ENCODE measurements at places on chromosomes 6 and 20.

- no peak for DNase-seq
Measured at GRCh38 chr6:40293460-40294185, 293.5 kb downstream of the LRFN2 start.

DNA sequence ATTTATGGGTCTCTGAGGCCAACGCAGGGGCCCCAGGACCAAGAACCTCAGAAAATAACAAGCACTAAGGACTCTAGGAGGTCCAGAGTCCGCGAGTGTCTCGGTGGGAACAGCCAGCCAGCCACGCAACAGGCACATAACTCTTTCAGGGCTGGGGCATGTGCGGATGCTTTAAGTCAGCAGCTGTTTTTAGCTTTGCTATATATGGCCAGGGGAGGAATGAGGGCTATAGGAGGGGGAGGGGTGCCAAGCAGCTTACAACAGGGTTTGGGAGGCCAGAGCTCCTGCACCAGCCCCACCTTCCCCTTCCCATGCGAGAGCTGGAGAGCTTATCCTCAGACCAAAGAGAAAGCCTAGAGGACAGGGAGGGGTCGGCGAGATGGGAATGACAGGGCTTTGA is 6.2 kb downstream of the JPH2 start:
- no peak for DNase-seq

DNA sequence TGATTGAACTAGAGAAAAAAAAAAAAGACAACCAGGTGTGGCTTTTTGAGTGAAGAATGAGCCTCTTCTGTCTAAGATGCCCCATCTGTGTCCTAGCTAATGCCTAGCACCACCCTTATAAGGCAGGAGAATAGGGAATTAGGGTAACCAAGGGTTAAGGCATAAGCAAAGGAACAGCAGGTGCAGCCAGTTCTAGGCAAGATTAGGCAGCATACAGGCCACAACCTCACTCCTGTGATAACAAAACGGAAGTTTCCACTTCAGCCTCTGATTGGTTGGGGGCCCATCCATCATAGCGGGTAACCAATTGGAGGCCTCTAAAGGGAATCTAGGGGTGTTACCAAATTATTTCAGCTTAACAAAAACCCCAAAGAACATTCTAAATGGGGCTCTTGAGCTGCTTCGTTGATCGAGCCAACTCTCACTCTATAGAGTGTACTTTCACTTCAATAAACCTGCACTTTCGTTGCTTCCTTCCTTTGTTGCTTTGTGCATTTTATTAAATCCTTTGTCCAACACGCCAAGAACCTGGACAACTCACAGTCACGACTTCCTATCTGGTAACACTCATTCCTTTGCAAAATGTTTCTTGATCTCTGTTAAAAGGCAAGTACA is 61.9 kb upstream of the TAGAP start:
- peak; percentile 93 for DNase-seq

GRCh38 chr20:43878776-43879175 is 35.9 kb upstream of the TOX2 start:
- no peak for DNase-seq

GRCh38 chr6:16064671-16065072 is 64.2 kb upstream of the MYLIP start:
- DNase-seq = no peak

- DNase-seq = no peak
Measured at GRCh38 chr6:33894438-33894837, 90.6 kb upstream of the MLN start.

DNA sequence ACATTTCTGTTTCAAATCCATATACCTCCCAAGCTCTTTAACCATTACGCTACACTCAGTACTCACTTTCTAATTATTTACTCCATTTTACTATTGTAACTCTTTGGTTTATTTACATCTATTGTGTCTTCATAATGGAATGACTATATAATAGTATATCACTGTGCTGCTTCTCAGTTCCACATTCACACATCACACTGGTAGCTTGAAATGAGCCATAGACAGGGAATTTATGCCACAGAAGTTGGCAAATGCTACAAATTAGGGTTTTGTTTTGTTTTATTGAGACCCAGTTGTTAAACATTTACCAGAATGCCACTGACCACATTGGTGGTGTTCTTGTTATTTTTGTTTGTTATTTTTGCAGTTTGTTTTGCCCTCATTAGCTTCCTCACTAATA is 213.9 kb downstream of the KCNQ5 start:
- no peak for DNase-seq

DNA sequence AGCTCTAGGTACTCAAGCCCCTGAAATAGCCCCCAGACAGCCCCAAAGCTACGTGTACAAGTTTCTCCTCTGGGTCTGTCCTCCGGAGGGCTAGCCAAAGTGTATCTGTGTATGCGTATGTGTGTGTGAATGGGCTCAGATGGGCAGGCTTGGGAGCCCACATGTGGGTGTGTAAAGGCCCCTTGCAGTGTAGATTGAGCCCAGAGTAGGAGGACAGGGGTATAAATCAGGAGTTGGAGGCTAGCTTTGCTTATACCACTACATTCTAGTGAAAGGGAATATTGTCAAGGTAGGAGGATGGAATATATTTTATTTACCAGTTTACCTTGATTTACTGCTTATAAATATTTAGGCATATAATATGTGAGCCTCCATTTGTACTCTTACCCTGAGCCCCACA is 9.0 kb upstream of the MAP3K7 start:
- DNase-seq = no peak

- no peak for DNase-seq
Measured at GRCh38 chr6:4153514-4153985, 18.2 kb upstream of the ECI2 start.

GRCh38 chr6:125888989-125889656 is 67.4 kb upstream of the HINT3 start:
- no peak for DNase-seq

DNA sequence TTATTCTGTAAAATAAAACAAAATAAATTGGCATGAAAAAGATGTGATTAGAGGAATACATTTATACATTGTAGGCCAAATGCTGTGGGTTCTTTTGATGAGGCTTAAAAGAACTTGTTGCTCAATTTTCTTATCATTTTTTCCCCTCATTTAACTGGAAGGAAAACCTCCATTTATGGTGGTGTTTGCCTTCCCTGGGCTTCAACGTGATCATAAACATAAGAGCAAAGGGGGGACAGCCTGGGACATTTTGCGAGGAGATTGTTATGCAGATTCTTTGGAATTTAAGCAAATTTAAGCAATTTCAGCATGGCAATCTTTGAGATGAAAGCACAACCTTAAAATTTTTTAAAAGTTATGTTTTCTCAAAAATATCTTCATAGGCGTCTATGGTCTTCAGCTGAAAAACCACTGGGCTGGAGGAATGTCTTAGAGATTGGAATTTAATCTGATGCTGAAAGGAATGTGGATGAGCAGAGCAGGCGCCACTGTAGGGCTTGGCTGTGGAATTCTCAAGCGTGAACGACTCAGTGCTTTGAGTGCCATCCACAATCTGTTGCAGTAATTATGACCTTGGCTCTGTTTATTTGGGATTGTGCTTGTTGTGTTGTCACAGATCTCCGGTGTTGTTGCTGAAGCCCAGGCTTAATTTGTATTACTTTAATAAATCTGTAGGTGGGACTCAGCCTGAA is 149.4 kb upstream of the MLIP start:
- DNase-seq = no peak

GRCh38 chr6:150511313-150511712 is 88.4 kb upstream of the PLEKHG1 start:
- DNase-seq = no peak

- no peak for DNase-seq
Measured at GRCh38 chr20:49724408-49725223, 10.9 kb upstream of the B4GALT5 start.

GRCh38 chr20:21184819-21185218 is 58.9 kb downstream of the KIZ start:
- no peak for DNase-seq

GRCh38 chr6:152957796-152958195 is 25.0 kb downstream of the FBXO5 start:
- DNase-seq = no peak

DNA sequence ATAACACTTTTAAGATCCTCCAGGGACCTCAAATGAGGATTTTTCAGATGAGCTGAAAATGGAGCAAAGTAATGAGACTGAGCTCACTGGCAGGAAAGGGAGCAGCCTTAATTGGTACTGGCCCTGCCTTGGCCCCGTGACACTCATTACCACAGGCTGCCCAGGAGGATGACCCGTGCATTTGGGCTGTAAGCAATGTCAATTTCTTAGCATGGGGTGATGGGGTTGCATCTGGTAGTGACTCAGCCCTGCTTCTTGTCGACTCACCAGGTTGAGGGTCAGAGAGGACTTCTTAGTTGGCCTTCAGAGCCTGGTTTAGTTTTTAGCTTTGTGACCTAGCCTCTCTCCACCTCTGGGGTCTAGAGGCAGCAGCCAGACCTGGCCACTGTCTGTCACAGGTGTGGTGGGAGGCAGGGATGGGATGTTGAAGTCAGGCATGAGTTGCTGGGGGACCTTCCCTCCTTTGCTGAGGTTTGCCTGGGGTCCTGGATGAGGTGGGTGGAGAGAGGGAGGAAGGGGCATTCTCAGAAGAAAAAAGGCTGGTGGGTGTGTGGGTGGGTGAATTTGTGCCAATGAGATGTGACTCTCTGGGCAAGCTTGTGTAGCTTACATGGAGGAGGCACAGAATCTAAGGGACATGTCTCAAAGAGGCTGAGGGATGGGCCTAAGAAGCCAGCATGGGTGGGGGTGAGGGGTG is 25.9 kb upstream of the EPB41L1 start:
- DNase-seq = no peak

DNA sequence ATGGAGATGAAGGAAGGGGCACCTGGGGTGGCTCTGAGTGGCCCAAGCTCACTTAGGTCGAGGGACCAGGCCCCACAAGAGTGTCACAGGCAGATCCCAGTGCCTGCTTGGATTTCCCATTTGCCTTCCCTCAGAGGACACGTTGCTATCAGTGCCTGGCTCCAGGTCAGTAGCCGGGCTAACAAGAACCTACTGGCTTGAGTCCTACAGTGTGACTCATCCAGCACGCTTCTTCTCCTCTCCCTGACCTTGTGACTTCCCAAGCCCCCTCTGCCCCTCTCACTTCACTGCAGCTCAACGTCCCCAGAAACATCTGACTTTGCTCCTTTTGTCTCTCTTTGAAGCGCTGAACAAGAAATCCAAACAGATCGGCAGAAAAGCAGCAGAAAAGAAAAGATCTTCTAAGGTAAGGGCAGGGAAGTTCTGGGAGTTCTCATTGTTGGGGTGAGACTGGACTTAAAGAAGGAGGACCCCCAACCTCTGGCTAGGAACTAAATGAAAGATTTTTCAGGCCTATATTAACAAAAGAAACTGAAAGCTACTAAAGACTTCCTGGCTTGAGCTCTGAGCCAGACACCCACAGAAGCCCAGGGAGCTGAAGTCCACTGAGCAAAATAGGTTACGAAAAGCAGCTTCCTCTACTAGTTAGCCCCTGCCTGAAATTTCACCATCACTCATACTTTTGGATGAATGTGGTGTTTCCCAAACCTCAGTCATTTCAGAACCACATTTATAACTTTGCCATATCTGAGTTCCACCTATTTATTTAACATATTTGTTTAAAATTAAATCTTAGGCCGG is 21.5 kb downstream of the ASIP start:
- DNase-seq = no peak

DNA sequence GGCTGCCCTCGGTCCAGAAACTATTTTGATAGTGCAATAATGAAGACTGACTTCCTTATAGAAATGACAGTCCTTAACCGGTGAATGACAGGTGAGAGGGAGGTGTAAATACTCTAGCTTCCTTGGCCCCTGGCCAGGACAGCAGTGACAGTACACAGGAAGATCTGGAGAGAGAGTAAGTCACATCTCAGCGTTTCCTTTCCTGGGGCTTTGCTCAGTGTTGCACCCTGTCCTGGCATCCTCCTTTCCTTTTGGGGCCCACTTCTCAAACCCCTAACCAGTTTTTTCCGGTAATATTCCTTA is 336.9 kb downstream of the CD83 start:
- DNase-seq = no peak

DNA sequence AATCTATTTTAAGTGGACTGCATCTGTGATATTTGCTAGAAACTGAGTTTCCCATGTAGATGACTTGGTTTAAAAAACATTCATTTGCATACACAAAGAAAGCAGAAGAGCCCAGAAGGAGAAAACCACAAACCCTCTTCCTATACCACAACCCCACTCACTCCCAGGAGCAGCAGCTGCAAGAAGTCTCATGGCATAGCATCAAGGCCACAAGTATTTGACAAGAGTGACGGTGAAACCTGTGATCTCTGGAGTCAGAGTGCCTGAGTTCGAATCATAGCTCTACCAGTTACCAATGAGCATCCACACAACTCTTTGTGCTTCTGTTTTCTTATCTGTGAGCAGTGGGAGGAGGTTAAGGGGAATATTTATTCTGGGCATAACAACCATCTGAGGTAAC is 44.7 kb upstream of the SIRPG start:
- DNase-seq = no peak

- DNase-seq = no peak
Measured at GRCh38 chr20:45828589-45828988, 1.5 kb upstream of the TNNC2 start.

GRCh38 chr20:39751557-39752137 is 789.5 kb downstream of the DHX35 start:
- no peak for DNase-seq

- no peak for DNase-seq
Measured at GRCh38 chr6:2730353-2731107, 20.2 kb downstream of the MYLK4 start.

DNA sequence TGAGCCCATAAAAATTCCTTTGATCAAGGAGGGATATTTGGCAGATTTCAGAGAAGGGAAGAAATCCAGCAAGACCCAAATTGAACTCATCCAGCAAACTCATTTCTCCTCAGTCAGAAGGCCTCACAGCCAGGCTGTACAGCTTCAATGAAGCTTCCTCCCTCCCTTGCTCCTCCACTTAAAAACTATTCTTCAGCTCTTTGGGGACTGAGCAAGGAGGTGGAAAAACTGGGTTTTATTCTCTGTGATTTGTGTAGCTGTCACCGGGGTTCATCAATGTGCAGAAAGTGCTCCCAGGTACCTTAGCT is 158.7 kb upstream of the ZNF184 start:
- DNase-seq = no peak

- no peak for DNase-seq
Measured at GRCh38 chr6:156776470-156776839, 723 bp upstream of the ARID1B start.

- DNase-seq = peak; percentile 30
Measured at GRCh38 chr6:166417285-166417691, 34.5 kb upstream of the MPC1 start.

All from stimulated activated CD4-positive, alpha-beta T cell treated with anti-CD3 and anti-CD28 coated beads, Interleukin-1b, Interleukin-23, amount 100 ng/mL, for 1 hour (primary cell).